ENCODE measurements at places on chromosomes 2 and 18.

DNA sequence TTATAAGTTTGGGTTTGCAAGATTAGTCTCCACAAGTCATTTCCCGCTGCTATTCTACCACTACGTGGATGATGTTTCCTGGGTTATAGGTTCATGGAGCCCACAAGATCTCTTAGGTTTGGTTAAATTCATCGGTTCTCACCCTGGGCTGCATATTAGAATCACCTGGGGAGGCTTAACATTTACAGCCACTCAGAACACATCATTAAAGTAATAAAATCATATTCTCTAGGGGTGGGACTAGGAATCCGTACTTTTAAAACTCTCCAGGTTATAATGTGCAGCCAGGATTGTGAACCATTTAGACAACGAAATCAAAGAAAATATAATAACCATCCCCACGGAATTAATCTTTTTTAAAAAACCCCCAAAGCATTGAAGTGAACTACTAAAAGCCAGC, 167.7 kb downstream of the ACTR3 start:
- DNase-seq, result no peak

- DNase-seq, result no peak
Observed at GRCh38 chr2:201925056-201925455, 108.6 kb upstream of the FZD7 start.

GRCh38 chr2:47297767-47298425, 105.1 kb upstream of the MSH2 start:
- DNase-seq, result no peak

DNA sequence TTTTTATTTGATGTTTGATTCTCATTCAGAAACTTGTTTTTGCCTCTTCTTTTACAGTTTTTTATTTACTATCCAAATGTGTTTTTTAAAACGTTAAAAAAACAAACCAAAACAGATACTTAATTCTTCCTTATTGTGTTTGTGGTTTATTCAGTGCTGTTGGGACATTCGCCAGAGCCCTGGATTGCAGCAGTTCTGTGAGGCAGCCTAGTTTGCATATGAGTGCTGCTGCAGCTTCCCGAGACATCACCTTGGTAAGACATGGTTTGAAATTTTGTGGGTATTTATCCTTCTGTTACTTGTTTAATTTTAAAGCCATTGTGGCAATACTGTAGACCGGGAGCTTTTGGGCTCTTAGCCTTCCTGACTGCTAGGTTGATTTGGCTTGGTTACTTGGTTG, 91.2 kb downstream of the MTA3 start:
- no peak for DNase-seq

DNA sequence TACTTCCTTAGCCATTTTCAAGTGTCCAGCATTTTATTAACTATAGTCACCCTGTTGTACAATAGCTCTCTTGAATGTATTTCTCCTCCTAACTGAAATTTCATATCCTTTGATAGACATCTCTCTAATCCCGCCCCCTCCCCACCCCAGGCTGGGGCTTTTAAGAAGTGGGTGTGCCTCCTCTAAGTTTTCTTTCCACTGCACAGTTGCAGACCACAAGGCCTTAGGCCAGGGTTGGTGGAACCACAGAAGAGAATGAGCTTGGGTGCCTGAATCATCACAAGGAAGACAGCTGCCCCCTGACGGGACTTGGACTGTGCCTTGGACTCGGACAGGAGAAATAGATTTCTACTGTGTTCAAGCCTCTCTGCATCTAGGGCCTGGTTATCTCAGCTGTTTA, 193.4 kb downstream of the HAUS1 start:
- no peak for DNase-seq

DNA sequence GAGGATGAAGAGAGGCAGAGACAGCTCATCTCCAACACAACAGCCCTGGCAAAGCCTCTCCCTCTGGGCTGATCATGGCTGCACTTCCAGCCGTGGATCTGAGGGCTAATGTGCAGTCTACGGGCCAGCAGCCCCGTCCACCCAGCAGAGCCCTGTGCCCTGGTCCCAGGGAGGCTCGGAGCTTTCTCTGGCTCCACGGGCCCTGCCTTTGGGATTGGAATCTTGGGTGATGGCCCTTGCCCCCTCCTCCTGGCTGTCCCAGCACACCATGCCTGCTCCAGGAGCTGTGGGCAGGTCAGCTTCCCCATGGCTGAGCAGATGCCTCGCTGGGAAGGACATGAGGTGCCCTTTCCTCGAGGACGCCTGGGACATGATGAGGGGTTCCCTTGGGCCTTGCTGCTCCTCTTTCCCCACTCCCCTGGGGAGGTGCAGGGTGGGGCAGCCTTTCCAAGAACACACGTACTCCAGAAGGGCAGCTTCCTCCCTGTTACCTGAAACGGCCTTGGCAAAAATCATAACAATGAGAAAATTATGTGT, 66.9 kb downstream of the C18orf63 start:
- DNase-seq, result no peak

DNA sequence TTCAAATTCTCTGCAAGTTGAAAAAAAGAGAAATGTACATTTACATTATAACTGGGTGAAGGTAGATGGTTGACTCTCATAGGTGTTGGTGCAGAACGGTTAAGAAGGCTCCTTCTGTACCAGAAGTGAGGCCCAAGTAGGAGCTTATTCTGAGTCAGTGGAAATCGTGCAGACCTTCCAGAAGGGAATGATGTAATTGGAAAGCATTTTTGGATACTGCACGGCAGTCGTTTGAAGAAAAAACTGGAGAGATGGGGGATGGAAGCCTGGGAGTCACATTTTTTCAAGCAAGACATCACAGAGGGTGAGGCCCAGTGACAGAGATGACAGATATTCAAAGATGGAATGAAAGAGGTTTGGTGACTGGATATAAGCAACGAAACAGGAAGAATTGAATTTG, 39.4 kb downstream of the HRH4 start:
- no peak for DNase-seq

GRCh38 chr2:187991389-187991788, 300.3 kb upstream of the GULP1 start:
- DNase-seq, result no peak

DNA sequence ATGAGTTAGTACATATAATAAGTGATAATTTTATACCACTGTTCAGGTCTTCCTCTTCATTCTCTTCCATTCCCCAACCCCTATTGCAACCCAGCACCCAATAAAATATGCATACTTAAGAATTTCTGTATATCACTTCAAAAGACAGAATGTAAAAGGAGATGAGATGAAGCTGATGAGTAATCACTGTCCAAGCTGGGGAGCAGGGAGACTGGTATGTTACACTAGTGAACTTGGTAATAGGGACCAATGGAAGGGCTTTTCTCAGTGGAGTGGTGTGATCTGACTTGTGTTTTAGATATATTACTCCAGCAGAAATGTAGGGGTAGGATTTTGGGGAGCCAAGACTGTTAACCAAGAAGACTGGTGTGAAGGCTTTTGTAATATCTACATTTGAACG, 18.0 kb upstream of the ARHGAP28 start:
- DNase-seq, result no peak

DNA sequence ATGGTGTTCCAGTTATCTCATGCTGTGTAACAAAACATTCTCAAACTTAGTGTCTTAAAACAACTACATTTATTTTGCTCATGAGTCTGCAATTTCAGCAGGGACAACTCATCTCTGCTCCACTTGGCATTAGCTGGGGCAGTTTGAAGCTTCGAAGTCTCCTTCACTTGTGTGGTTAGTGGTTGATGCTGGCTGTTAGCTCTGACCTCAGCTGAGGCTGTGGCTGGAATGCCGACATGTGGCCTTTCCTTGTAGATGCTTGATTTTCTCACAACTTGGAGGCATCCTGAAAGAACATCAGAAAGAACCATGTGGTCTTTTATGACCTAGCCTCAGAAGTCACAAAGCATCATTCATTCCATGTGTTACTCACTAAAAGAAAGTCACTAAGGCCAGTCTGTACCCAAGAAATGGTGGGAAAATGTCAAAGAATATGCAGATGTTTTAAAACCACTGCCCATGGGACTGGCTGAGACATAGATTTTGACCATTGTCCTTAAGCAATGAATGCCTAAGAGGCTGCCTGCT, 3.8 kb upstream of the TMSB10 start:
- no peak for DNase-seq

- DNase-seq, result peak; percentile 28
Observed at GRCh38 chr2:241354668-241355658, 1.1 kb upstream of the FARP2 start.

DNA sequence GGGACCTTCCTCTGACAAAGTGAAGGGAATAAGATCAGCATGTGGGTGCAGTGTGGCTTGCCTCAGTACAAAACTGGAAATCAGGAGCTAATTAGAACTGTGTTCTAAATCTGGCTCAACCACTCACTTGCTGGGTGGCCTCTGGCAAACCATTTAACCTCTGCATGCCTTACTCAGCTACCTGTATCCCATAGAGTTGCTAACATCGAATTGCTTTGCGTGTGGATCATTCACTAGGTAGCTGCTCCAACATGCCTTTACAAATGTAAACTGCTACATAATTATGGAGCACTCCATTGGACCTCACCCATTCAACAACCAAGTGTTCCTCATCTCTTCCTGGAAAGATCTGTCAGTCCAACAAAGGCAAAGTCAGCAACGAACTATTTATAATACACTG, 19.0 kb downstream of the PLEKHM3 start:
- no peak for DNase-seq

DNA sequence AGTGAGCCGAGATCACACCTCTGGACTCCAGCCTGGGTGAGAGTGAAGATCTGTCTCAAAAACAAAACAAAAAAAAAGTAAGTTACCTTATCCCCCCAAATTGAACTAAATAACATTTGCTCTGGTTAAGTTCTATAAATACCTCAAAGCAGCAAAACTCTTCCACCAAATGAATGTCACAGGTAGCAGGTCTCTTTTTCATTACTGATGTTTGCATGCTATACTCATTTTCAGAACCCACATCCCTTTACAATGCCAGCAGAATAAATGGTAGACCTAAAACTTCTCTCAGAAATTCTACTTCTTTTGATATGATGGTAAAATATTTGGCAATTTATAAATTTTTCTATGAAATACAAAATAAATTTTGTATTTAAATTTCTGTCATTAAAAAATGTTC, 22.3 kb downstream of the INO80D start:
- DNase-seq, result no peak

Measured in brain (organoid and tissue), 16 donors.